ENCODE measurements at places on chromosomes 7 and 10. TPM values are rescaled to one million over a fixed set of nuclear protein-coding genes. Genes with fewer than 3 reads are reported as not detected.
A peak's percentile ranks its signal among the peaks of the same experiment; 100 is the strongest.

The LIPM gene
- polyA plus RNA-seq, result not detected

DNA sequence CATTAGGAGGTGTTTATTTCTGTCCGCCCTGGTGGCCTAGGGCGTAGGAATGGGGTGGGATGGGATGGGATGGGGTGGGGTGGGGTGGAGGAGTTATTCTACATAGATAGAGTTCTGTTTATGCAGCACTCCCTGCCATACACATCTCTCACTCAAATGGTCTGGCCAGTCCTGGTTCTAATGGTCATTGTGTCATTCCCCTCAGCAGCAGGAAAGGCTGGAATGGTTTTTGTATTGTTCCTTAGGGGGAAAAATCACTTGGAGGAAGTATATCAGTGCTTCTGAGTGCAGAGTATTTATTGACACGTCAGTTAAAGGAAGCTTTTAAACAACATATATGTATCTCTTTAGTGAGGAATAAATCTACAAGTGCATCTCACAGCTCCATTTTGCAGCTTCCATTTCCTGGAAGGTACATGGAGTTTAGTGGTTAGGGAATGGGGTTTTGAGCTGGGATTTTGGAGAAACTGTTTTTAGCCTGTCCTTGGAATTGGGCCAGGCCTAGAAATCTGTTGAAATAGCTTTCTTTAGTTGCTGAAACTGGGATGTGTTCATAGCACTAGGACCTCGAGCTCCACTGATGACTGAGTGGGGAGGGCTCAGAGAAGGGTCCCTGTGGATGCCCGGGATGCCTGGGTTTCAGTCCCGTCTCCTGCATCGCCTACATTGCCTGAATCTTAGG is 8.3 kb downstream of the TSPAN14 start:
- no peak for DNase-seq

- no peak for DNase-seq
Measured at GRCh38 chr7:110835849-110836248, 255.1 kb upstream of the LRRN3 start.

GRCh38 chr7:153529651-153530165 is 522.5 kb upstream of the DPP6 start:
- no peak for DNase-seq

DNA sequence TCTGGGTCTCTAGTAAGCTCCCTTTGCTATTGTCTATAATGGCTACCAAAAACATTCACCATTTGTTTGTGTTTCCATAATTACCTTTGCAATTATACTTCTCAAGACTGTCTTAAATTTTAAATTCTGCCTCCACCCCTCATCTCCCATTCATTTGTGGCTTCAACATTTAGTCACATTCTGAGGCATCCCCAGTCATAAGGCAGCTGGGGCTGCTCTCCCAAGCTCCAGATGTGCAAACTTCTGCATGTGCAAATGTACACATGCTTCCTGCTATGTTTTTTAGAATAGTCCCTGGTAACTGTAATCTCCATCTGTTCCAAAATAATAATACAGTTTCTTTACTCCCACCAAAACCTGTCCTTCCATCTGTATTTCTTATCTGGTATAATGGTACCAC is 97.3 kb downstream of the CDK6 start:
- no peak for DNase-seq

The UNC5B gene
- 66.9 TPM for polyA plus RNA-seq

The TAS2R4 gene
- 0.87 TPM for polyA plus RNA-seq

The IFIT3 gene
- polyA plus RNA-seq, result 12.6 TPM

The ITPRID1 gene
- not detected for polyA plus RNA-seq

DNA sequence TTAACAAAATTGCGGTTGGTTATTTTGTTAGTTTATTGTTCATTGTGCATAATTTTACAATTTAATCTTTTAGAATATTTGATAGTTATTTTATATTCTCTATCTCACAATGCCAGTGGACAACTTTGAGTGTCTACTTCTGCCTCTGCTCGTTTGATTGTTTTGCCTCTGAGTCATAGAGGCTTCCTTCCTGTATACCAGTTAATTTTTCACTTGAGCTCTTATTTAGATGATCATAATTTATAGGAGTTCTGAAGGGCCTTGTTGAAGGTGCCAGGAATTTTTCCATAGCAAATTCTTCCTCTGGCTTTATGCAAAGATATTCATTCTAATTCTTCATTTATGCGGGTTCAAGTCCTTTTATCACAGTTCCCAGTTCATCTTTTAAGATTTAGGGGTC is 5.2 kb upstream of the MALRD1 start:
- DNase-seq, result no peak

The BMPER gene
- 20.0 TPM for polyA plus RNA-seq

DNA sequence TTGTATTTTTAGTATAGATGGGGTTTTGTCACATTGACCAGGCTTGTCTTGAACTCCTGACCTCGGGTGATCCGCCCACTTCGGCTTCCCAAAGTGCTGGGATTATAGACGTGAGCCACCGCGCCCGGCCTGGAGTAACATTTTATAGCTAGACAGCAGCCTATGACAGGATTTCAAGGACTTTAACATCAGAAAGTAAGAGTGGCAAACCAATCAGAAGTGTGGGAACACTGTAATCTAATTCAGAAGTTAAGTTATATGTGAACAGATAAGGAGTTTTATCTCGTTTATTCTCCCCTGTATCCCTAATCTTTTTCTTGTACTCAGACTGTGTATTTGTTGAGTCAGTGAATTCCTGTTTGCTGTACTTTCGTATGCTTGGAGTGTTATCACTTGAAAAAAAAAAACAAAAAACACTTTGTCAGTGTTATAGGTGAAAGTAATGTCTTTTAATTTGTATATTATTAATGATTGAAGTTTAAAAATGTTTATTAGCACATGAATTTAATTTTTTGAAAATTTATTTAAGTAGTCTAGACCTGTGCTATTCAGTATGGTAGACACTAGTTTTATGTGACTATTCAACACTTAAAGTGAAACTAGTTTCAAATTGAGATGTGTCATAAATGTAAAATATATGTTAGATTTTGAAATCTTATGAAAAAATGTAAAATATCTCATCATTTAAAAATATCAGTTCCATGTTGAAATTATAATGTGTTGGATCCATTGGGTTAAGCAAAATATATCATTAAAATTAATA is 38.6 kb downstream of the RSBN1L start:
- DNase-seq, result no peak

DNA sequence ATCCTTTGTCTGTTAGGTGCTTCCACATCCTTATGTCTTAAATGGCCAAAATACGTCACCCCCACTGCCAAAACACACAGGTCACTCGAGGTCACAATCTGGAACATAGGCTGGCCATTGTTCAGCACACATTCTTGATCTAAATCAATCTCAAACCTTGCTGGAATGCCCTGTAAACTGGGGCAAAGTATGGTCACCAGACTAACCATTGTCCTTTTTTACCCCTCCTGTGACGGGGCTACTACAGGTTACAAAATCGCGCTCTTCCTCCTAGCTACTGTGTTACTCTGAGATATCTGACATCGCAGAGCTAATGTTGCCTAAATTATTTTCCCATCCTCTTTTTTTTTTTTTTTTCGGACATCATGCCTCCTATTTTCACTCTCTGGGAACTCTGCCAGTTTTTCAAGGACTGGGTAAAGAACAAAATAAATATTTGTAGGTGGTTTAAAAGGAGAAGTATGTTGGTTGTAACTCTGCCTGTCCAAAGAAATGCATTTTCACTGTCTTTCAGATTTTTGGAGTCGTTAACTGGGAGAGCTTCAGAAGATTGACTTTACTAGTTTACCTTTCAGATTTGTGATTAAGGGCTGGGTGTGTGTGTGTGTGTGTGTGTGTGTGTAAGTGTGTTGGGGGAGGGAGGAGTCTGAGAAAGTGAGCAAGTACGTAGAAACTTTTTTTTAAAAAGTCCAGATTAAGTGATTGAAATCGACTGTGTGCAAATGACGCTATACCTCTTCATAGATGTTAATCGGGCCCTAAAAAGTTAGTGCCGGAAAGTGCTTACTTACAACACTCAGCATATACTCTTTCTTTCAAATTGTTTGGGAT is 942 bp upstream of the KIAA1217 start:
- peak; percentile 32 for DNase-seq

The CHAT gene
- polyA plus RNA-seq, result not detected

DNA sequence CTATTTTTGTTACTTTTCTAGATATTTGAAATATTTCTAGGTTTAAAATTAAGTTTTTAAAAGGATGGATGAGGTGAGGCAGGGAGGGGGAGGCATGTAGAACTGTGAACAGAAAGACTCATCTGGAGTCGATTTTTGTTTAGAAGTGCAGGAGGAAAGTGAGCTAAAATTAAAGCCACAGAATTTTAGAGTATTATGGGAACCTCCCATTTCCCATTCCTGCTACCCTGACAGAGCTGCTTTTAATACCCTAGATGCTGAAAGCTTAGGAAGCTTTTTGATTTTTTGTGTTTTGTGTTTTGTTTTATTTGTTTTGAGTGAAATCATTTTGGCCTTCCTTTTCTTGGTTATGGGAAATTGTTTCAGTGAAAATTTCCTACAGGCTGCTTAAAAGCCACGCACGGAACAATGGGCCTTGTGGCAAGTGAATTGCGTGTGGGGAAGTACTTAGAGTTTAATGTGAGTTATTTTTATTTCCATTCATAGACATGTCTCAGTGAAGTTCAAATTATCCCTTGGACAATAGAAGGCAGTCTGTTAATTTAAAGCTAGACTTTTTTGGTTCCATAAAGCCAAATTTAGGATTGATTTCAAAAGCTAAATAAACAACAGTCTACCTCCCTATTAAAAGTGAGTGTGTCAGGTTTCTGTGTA is 102.0 kb upstream of the HDAC9 start:
- DNase-seq, result no peak
